ENCODE measurements at places on chromosomes 3 and 15.
A peak's percentile ranks its signal among the peaks of the same experiment; 100 is the strongest.

- no peak for DNase-seq
These were observed 42.8 kb downstream of the TSC22D2 start for GRCh38 chr3:150450916-150451315.

GRCh38 chr15:98875309-98875708, 132.3 kb downstream of the PGPEP1L start:
- DNase-seq: no peak

- no peak for DNase-seq
These were observed 22.8 kb upstream of the SLC15A2 start for GRCh38 chr3:121871430-121871829.

- DNase-seq: no peak
These were observed 467.3 kb downstream of the SHQ1 start for GRCh38 chr3:72380711-72381493.

DNA sequence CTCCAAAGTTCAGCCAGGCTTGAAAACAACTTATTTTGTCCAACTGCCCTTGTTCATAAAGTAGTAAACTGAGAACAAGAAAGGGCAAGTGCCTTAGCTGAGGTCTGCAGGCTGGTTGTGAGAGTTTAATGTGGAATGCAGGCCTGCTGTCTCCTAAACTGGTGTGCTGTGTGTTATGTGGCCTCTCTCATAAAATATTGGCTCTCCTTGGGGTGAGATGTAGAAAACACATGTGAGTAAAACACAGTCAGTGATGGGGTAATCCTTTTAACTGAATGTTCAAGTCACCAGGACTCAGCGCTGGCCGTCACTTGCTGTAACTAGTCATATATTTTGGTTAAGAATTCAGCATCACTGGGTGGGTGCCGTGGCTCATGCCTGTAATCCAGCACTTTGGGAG, 7.1 kb upstream of the ST6GAL1 start:
- no peak for DNase-seq

- no peak for DNase-seq
These were observed 67.8 kb upstream of the ATP13A3 start for GRCh38 chr3:194554473-194555123.

GRCh38 chr3:188323067-188323842, 169.3 kb downstream of the LPP start:
- DNase-seq: no peak

DNA sequence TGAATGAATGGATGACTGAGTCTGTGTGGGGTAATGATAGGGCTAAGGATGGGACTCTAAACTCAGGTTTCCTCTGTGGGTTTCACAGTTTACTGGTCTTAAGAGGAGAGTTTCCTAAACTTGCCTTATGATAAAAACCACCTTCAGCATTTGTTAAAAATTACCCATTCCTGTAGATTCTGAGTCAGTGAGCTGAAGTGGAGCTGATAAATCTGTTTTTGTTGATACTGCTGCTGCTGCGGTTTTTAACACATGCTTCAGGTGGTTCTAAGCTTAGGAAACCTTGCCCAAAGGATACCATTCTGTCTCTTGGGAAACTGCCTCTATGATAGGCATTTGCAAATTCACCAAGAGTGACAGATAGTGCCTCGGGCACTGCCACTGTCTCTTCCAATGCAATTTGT, 52.6 kb downstream of the MECOM start:
- DNase-seq: no peak

DNA sequence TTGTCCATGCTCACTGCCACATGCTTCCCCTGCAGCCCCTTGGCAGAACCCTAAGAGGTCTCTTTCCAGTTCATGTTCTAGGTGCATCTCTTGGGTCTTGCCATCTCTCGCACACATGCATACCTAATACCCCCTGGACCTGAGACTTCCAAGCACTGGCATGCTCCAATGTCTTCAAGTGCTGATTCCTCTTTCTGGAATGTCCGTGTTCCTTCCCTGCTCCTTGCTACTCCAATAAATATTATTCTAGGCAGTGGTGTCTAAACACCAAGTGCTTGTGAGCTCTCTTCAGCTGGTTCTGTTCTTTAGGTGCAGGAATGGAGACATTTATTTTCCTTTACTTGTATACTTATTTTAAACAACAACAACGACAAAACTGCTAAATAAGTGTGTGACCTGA, 370.1 kb downstream of the LPP start:
- no peak for DNase-seq

DNA sequence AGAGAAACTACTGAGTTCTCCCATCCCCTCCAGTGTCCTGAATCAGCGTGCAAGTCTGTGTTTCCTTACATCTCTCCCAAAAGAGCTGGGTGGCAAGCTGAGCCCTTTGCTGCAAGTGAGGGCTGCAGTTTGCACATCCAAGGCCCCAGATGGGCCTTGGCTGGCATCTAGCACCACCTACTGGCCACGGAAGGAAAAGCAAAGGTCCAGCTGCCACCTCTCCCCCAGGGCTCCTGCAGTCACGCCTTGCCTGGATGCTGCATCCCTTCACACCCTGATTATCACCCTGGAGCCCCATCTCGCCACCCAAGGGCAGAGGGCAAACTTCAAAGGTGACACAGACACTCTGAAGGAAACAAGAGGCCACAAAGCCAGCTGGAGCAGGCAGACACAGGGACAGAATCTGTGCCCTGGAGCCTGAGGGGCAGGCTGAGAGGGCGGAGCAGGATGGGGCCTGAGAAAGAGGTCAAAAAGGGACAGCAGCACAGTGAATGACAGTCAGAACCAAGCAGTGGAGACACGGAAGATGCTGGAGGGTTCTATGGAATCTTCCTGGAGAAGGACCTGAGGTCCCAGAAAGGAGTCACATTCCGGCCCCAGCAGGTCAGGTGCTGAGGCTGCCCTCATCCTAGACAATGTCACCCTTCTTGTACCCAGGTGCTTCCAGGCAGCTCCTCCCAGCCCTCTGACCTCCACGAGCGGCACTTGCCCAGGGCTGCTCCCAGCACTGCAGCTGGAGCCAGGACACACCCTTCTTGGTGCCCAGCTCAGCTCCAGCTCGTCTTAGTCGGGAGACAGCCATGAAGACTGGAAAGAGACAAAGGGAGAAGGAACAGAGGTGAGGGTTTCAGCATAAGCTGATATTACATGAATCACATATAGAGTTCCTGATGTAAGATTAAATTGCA, 18.3 kb upstream of the NTRK3 start:
- no peak for DNase-seq

GRCh38 chr15:83694536-83694935, 40.6 kb downstream of the ADAMTSL3 start:
- DNase-seq: no peak

- peak; percentile 88 for DNase-seq
These were observed at the start of gene RAMAC for GRCh38 chr15:82985688-82986441. Gene RAMAC, plus strand, starts transcription at chr15:82986210. Its CDS starts 2,809 bp downstream, at chr15:82989019.
